Stomach (tissue), 19 donors: ENCODE measurements at places on chromosomes 3 and 15.

DNA sequence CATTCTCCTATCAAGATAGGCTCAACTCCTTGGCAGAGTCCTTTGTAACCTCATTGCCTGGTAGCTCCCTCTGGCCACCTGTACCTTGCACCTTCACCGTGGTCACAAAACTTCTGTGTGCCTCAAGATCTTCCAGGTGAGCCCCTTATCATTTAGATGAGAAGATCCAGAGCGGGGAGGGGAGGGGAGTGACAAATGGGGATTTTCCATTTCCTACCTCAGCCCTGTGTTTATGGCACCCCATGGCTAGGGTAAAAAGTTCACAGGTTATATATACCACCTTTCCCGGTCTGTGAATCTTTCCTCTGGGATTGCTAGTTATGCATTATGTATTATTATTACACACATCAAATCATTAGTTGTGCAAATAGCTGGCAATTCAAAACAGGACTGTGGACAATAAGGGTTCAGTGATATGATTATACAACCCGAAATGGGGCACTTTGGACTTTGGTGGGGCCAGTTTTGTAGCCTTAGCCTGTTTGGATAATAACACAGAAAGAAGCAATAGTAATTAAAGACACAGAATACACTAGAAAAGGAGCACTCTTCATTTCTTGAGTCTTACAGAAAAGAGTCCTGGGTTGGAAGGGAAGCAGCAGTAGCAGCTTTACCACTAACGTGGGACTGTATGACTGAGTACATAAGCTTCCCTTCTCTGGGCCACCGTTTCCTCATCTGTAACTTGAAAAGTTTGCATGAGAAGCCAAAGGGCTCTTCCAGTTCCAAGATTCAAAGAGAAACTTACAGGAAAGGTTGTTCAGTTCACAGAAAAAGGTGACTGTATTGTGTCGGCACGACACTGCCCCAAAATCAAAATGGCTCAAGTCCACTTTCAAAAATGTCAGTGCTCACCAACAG lies 7.1 kb downstream of the TLE3 start:
- no peak for DNase-seq

DNA sequence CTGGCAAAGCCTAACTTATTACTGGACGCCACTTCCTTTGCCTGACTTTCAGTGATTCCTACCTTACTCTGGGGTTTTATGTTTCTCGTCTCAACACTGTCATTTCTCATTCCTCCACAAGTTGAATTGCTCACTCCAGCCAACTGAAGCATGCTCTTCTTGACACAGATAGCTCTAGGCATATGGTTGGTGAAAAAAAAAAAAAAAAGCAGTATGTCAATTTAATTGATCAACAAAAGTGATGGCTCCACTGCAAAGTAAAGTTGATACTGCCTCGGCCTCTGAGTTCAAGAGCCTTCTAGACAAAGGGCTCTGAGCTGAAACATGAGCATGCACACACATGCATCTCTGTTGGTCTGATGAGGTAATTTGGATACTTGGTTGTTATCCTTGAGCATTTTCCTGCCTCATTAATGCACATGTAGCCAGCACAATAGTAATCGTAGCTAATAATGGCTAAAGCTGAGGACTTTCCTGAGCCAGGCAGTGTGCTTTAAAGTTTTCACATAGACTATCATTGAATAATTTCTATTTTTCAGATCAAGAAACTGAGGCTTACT lies 21.4 kb upstream of the UBE2Q2 start:
- no peak for DNase-seq

GRCh38 chr15:60017538-60018520 lies 13.7 kb downstream of the FOXB1 start:
- DNase-seq: no peak

GRCh38 chr3:31979001-31979697 lies 1.9 kb downstream of the OSBPL10 start:
- DNase-seq: no peak

GRCh38 chr15:89462198-89462912 lies 34.0 kb downstream of the RHCG start:
- DNase-seq: no peak

DNA sequence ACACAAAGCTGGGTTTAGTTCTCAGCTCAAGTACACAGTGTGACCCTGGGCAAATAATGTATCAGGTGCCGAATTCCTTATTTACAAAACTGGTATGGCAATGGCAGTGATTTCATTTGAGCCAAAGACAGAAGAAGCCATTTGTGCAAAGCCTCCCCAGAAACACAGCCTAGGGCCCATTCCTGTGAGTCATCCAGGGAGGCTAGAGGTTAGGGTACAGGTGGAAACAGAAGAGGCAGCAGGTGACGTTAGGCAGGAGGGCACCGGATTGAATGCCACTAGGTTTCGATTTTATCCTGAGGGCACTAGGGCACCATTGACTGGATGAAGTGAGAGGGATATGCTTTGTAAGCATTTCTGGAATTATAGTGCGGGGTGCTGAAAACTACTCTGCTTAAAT lies 766.9 kb upstream of the NR2F2 start:
- no peak for DNase-seq

GRCh38 chr3:54356261-54357045 lies 234.1 kb downstream of the CACNA2D3 start:
- no peak for DNase-seq

DNA sequence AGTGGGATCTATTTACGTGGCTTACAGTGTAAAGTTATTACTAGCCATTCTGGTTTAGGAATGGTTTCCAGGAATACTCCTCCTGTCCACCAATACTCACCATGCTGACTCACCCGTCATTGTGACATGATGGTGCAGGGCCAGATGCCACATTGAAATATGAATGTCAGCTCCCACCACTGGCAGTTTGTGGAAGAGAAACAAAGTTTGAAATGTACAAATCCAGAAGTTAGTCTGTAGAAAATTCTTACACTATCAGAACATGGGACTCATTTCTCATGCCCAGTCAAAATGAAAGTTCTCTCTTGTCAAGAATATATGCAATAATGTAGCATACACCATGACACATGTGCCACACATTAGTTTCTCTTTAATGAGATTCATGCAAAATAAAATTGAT lies 14.4 kb upstream of the TSPAN3 start:
- no peak for DNase-seq

GRCh38 chr15:43511012-43511885 lies 6.2 kb upstream of the MAP1A start:
- DNase-seq: no peak

- peak; percentile 50 for DNase-seq
These were observed 350.3 kb downstream of the DOCK3 start for GRCh38 chr3:51024765-51025632.

DNA sequence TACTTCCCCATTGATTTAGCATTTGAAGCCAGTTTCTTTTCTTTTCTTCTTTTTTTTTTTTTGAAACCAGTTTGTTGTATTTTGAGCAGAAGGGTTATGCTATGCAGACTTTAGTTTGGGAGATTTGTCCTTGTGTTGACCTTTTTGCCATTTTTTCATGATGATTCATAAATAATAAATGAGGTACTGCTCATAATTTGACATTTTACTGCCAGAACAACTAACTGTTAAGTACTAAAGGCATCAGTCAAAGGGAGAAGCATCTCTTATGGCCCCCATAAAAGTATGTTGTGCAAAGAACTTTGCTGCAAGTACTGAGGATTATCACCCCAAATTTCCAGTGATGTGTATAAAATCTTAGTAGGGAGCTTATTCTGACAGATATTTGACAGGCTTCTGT lies 1.7 kb upstream of the GPR87 start:
- DNase-seq: no peak

DNA sequence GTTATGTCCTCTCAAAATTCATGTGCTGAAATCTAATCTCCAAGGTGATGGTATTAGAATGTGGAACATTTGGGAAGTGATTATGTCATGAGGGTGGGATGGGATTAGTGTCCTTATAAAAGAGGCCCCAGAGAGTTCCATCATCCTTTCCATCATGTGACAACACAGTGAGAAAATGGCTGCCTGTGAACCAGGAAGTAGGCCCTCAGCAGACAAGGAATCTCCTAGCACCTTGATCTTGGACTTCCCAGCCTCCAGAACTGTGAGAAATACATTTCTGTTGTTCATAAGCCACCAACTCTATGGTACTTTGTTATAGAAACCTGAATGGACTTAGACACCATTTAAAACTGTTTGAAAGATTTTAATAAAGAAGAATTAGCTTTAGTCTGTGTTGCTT lies 20.8 kb downstream of the SUCNR1 start:
- DNase-seq: no peak

GRCh38 chr15:74955796-74956647 lies 550 bp downstream of the RPP25 start:
- DNase-seq: peak; percentile 89

- no peak for DNase-seq
These were observed 25.2 kb downstream of the LRRK1 start for GRCh38 chr15:100944244-100944895.

- no peak for DNase-seq
These were observed 251.5 kb downstream of the GABRG3 start for GRCh38 chr15:27222479-27222878.

GRCh38 chr3:29646043-29646442 lies 365.2 kb downstream of the RBMS3 start:
- no peak for DNase-seq
